Stimulated activated CD8-positive, alpha-beta memory T cell treated with anti-CD3 and anti-CD28 coated beads, Interleukin-15, amount 100 ng/mL, for 48 hours (primary cell): ENCODE measurements at places on chromosomes 12 and 14.

DNA sequence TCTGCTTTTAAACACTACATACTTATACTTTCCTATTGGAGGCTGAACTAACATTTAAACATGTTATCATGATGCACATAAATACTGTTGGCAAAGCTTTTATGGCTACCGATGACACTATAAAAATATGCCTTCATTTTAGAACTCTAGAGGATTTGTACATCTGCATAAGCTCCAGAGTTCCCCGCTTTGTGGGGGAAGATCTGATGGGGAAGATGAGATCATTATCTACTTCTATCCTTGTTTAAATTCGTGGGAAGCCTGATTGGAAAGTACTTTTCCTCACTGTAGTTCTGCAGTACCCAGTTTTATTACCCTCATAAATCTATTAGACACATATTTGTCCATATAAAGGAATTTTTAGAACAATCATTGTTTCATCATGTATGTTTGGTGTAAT is 299.6 kb upstream of the ATP2B1 start:
- no peak for DNase-seq

GRCh38 chr12:50564948-50565297 is 60.1 kb downstream of the DIP2B start:
- DNase-seq = no peak

DNA sequence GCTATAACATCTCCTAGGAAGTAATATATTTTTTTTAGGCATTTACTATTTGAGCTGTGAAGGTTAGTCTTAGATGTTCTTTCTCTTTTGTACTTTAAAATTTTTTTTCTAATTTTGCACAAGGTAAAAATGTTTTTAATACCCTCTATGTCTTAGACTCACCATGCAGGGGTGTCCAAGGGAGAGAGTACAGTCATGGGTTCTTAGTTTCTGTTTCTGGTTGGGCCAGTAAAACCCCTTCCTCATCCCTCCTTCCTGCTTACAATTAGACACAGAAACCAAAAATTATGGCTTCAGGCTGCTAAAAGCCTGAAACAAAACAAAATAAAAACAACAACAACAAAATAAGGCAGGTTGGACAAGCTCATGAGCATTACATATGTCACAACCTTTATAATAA is 193.0 kb downstream of the SYT1 start:
- no peak for DNase-seq

GRCh38 chr12:39763071-39763889 is 143.7 kb upstream of the ABCD2 start:
- no peak for DNase-seq

DNA sequence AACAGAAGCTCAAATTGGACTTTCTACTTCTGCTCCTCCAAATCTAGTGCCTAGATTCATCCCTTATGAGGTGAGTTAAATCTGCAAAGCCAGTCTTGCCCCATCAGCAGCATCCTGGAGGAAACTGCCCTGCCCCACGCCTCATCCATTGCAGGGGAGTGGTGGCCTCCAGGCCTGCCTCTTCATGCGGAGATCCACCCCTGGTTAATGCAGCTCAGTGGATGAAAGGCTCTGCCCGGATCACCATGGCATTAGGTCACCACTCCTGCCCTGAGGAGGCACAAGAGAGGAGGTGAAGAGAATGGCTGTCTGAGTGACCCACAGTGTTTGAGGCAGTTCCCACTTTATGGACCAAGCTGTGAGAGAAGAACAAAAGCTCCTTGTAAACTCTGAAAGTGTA is 218.1 kb downstream of the C12orf75 start:
- DNase-seq = no peak

DNA sequence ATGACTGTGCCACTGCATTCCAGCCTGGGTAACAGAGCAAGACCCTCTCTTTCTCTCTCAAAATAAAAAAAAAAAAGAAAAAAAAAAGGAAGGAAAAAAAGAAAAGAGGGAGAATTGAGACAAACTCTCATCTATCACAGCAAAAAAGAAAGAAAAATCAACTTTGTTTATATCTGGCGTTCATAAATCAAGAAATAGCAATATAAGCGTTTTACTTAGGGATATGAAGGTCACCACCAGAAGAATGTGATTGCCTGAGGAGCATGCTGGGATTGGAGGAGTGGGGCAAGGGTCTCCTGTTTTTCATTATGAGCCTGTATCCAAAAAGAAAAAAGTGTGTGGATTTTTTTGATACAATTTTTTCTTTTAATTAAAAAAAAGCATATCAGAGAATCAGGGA is 78.4 kb downstream of the HECTD4 start:
- DNase-seq = no peak

DNA sequence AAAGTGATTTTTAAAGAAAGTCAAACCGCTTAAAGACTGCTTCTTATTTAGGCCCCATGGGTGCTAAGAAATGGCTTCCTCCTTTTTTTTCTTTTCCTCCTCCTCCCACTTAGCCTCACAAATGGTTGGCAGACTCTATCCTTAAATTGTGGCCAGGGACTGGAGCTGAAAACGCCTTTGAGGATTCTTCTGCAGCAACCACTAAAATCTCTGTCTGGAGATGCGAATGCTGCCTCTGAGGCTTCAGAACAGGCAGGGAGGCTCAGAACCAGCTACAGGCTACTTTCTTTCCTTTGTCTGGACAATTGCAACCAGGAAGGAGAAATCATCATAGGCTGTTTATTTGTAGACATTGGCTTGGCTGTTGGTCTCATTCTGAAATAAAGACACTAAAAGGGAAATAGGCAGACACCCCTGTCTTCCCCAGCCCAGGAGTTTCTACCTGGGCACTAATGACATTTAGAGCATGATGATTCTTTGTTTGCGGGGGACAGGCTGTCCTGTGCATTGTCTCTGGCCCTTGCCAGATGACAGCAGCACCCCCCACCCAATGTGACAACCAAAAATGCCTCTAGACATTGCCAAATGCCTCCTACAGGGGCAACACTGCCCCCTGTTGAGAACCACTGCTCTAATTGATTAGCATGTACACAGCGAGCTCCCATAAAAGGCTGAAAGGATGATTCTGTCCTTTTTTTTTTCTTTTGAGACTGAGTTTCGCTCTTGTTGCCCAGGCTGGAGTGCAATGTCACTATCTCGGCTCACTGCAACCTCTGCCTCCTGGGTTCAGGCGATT is 50.3 kb downstream of the MAP1LC3B2 start:
- no peak for DNase-seq

GRCh38 chr14:43184540-43184939 is 1322.5 kb downstream of the FSCB start:
- DNase-seq = no peak

GRCh38 chr14:37792124-37792523 is 196.7 kb downstream of the TTC6 start:
- no peak for DNase-seq
